ENCODE measurements at places on chromosomes 6 and 20.

GRCh38 chr6:153302133-153302532 is 171.1 kb upstream of the RGS17 start:
- no peaks in the 10 kb centered on the region for H3K36me3 ChIP-seq
- H3K27ac ChIP-seq = no peak overlapping the region
- H3K4me3 ChIP-seq = no peak overlapping the region
- no peaks in the 10 kb centered on the region for H3K27me3 ChIP-seq
- no peaks in the 10 kb centered on the region for H3K4me1 ChIP-seq

GRCh38 chr20:53570446-53571276 is 23.0 kb downstream of the ZNF217 start:
- peaks cover 94% of the 10 kb centered on the region for H3K36me3 ChIP-seq
- no peak for DNase-seq
- H3K27ac ChIP-seq = no peak overlapping the region
- H3K4me1 ChIP-seq = no peaks in the 10 kb centered on the region
- H3K27me3 ChIP-seq = no peaks in the 10 kb centered on the region
- H3K4me3 ChIP-seq = no peak overlapping the region

- no peaks in the 10 kb centered on the region for H3K36me3 ChIP-seq
- no peak for DNase-seq
- no peak overlapping the region for H3K4me3 ChIP-seq
- H3K4me1 ChIP-seq = no peaks in the 10 kb centered on the region
These were observed 4.2 kb downstream of the RAMACL start for GRCh38 chr6:166582258-166582657.

DNA sequence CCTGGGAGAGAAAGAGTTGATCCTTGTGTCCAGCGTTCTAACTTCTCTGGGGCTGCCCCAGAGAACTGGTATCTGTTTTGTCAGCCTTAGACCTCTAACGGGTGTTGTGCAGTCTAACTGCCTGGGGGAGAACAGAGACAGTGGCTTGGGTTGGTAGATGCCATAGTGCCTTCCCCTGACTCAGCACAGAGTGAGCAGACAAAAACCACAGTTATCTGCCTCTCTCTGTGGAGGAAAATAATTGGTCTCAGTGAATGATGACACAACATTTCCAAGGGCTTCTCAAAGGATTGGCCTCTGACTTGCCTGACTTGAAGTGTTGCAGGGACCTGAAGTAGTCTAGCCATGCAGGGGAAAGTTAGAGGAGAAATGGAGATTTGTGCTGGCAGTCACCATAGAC is 226.2 kb upstream of the MAN1A1 start:
- H3K27ac ChIP-seq = no peak overlapping the region
- no peaks in the 10 kb centered on the region for H3K4me1 ChIP-seq
- H3K4me3 ChIP-seq = no peak overlapping the region

DNA sequence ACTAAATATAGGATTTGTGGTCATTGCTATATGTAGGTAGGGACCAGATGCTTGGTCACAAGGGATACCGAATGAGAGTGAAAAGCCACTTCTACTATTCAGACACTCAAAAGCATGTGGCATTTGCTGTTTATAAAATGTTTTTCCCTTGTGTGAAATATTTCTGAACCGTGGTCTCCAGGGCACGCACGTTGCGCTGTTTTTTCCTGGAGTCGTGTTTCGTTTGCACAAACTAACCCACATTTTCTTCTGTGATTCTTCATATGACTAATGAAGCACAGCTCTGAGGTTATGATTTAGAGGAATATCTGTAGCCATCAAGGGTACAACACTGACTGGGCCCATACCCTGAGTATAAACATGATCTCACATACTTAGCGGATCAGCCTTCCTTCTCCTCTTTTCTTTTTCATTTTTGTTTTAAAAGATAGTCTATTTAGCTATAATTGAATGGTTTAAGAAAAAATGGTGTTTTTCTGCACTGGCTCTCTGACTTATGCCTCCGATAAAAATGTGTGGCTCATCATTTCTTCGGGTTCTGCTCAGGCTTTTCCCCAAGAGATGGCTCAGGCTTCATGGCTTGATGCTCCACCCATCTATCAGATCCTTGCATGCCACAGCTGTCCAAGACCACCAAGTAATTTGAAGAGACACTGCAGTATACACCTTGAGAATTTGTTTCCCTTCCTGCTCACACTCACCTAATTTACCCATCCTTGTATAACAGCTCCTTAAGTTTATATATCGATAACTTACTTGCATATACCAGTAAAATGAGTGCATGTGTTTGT is 59.9 kb upstream of the HBS1L start:
- H3K4me3 ChIP-seq = no peak overlapping the region
- H3K36me3 ChIP-seq = no peaks in the 10 kb centered on the region
- no peaks in the 10 kb centered on the region for H3K4me1 ChIP-seq
- H3K27ac ChIP-seq = no peak overlapping the region
- peaks cover 3% of the 10 kb centered on the region for H3K27me3 ChIP-seq

- H3K27me3 ChIP-seq = no peaks in the 10 kb centered on the region
- H3K4me3 ChIP-seq = no peak overlapping the region
- 0 out of 2 replicates have a peak, but pooled peaks cover 6% of the 10 kb centered on the region for H3K36me3 ChIP-seq
- no peak overlapping the region for H3K27ac ChIP-seq
These were observed 8.6 kb downstream of the AARS2 start for GRCh38 chr6:44304282-44305199.

- DNase-seq = no peak
- H3K27ac ChIP-seq = no peak overlapping the region
- no peaks in the 10 kb centered on the region for H3K27me3 ChIP-seq
- no peak overlapping the region for H3K4me3 ChIP-seq
- H3K4me1 ChIP-seq = no peaks in the 10 kb centered on the region
These were observed 229.7 kb upstream of the HTR1E start for GRCh38 chr6:86707545-86708120.

DNA sequence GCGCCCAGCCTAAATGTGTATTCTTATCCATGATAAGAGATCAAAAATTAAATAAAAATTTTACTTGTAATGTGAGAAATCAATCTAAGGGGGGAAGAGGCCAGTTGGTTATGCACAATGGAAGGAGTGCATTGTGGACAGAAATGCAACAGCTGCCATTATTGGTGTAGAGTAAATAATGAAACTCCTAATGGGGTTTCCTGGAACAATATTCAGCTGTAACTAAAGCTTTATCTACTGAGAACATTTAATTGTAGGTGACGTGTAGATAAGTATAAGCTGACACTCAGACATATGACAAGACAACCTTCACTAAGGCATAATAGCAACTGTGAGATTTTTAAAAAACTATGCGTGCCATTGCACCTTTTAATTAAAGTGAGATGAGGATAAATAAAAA is 71.4 kb downstream of the CEP57L1 start:
- H3K27ac ChIP-seq = no peak overlapping the region
- DNase-seq = no peak
- H3K27me3 ChIP-seq = no peaks in the 10 kb centered on the region

GRCh38 chr20:7775072-7775471 is 165.2 kb downstream of the HAO1 start:
- H3K27ac ChIP-seq = no peak overlapping the region
- H3K4me3 ChIP-seq = no peak overlapping the region
- H3K27me3 ChIP-seq = no peaks in the 10 kb centered on the region
- no peaks in the 10 kb centered on the region for H3K36me3 ChIP-seq
- H3K4me1 ChIP-seq = no peaks in the 10 kb centered on the region
- DNase-seq = no peak

DNA sequence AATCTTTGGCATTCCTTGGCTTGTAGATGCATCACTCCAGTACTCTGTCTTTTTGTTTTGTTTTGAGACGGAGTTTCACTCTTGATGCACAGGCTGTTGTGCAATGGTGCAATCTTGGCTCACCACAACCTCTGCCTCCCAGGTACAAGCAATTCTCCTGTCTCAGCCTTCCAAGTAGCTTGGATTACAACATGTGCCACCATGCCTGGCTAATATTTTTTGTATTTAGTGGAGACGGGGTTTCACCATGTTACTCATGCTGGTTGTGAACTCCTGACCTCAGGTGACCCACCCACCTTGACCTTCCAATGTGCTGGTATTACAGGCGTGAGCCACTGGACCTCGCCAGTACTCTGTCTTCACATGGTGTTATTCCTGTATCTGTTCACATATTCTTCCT is 35.8 kb upstream of the LGSN start:
- H3K4me3 ChIP-seq = no peak overlapping the region
- H3K27me3 ChIP-seq = no peaks in the 10 kb centered on the region
- DNase-seq = no peak
- H3K27ac ChIP-seq = no peak overlapping the region

DNA sequence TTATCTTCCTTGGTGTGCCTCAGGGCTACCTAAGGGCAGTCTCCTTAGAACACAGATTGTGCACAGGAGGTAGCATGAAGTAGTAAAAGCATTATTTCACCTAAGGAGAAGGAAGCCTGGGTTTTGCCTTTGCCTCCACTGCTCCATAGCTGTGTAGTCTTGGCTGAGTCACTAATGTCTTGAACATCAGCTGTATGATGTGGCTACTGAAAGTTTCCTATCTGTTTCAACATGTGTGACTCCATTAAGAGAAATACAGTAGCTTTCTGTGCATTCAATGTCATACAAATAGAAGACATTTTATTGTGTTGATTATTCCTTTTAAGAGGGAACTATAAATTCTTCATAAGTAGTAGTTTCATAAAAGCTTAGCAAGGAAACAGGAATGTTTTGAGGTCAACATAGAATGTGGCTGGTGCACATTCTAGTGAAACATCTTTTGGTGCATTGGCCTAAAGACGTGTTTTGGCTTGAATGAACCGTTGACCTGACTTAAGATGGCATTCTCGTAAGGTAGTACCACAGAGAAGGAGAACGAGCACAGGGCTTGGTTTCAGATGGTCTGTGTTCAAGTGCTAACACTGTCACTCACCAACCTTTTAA is 70.6 kb downstream of the CTNNBL1 start:
- H3K4me1 ChIP-seq = no peaks in the 10 kb centered on the region
- no peak for DNase-seq
- no peak overlapping the region for H3K27ac ChIP-seq
- no peak overlapping the region for H3K4me3 ChIP-seq

- no peaks in the 10 kb centered on the region for H3K4me1 ChIP-seq
- H3K27me3 ChIP-seq = no peaks in the 10 kb centered on the region
- no peaks in the 10 kb centered on the region for H3K36me3 ChIP-seq
These were observed 632.9 kb downstream of the MAFB start for GRCh38 chr20:40056171-40056570.

DNA sequence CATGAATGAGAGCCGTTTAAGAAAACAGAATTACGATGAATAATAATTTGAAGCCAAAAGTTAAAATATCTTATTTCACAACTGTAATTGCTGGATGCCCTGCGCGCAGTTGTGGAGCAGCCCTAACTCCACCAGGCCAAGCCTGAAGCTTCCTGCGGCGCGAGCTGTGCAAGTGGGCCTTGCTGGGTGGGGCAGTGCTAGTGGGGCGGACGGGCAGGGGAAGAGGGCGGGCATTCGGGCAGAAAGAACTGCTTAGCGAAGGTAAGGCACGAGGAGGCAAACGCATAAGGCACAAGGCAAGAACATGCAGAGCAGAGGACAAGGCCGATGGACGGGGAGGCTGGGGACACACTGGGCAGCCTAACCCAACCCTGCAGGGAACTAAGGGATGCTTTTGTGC is 2.3 kb downstream of the HLA-DQB2 start:
- H3K27ac ChIP-seq = no peak overlapping the region
- DNase-seq = no peak
- no peaks in the 10 kb centered on the region for H3K36me3 ChIP-seq
- no peak overlapping the region for H3K4me3 ChIP-seq
- peaks cover 71% of the 10 kb centered on the region for H3K27me3 ChIP-seq
- H3K4me1 ChIP-seq = no peaks in the 10 kb centered on the region

DNA sequence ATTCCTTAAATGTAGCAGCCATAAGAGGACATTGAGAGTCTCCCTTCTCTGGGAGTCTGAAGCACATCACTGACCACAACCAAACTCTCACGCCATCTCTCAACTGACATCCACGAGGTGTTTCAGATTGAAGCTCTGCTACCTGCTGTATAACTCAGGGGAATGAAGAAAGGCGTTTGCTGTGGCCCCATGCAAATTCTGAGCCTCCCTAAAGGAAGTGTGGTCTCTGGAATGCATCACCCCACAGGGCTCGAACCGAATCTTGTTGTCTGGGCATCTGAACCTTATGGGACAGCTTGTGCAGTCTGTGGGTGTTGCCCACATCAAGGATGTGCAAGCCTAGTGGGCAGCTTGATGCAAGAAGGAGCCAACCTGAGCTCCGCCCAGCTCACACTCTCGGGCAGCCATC is 10.9 kb downstream of the PMEPA1 start:
- no peaks in the 10 kb centered on the region for H3K27me3 ChIP-seq
- peak; percentile 55 for DNase-seq
- peaks cover 42% of the 10 kb centered on the region for H3K36me3 ChIP-seq
- peak overlapping the region; percentile 44 for H3K4me3 ChIP-seq
- H3K27ac ChIP-seq = peak overlapping the region; percentile 92

- no peak overlapping the region for H3K4me3 ChIP-seq
- no peaks in the 10 kb centered on the region for H3K36me3 ChIP-seq
- H3K27ac ChIP-seq = no peak overlapping the region
- no peak for DNase-seq
- H3K27me3 ChIP-seq = peaks cover 76% of the 10 kb centered on the region
These were observed 6.1 kb upstream of the LAMP5 start for GRCh38 chr20:9508240-9508661.

GRCh38 chr6:33490621-33491020 is 36.2 kb downstream of the ZBTB9 start:
- no peak overlapping the region for H3K27ac ChIP-seq
- 0 out of 2 replicates have a peak, but pooled peaks cover 4% of the 10 kb centered on the region for H3K27me3 ChIP-seq
- DNase-seq = no peak

DNA sequence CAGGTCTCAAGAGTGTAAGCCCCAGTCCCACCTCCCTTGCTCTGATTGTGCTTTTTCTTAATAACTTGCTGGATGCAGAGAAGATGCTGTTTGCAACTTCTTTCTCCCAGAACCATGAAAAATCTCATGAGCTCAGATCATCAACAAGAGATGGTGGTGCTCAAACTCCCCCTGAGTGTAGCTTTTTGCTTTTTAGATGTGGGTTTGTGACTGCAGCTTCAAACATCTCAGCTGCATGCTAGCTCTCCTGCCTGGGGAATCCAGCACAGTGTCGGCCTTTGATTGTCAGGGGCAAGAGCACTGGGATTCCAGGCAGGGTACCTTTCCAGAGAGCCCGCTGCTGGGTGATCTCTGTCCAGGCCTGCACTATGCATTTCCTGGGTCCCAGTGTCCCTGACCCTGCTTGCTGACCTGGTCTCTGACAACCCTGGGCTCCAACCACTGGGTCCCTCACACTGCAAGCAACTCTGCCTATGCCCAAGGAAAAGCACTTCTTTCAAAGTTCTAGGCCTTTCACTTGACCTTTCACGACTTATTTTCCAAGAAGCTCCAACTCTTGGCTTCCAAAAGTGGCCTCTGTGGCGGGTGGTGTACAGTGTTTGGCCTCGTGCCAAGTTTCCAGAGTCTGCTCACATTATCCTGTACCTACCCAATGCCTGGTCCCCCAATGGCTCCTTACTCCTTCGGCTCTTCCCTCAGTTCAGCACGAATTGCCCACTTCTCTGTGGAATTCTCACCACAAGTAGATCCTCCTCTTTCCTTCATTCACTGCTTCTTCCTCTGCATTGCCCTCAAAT is 69.7 kb upstream of the LY86 start:
- H3K27me3 ChIP-seq = peaks cover 55% of the 10 kb centered on the region
- DNase-seq = no peak
- H3K4me1 ChIP-seq = no peaks in the 10 kb centered on the region
- no peak overlapping the region for H3K4me3 ChIP-seq

Measured in PC-9 (cell line).